Activated T-cell treated with anti-CD3 and anti-CD28 coated beads for 24 hours (primary cell): ENCODE measurements at places on chromosomes 1 and 21.

DNA sequence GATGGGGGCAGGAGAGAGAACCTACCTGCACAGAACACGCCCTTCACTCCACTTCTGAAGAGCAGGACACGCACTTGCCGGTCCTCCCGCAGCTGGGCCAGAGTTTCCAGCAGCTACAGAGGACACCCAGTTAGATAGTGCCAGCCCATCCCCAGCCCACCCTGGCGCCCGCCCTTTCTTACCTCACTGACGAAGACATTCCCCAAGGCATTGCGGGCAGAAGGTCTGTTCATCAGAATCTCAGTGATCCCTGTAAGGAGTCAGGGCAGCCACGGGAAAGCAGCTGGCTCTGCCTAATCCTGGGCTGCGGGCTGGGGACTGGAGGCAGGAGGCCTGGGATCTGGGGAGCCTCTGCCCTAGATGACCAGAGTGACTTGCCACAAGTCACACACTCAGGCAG is 10.0 kb downstream of the ECHDC2 start:
- no peak for DNase-seq

- DNase-seq = no peak
Observed at GRCh38 chr1:98410082-98410481, 251.4 kb upstream of the SNX7 start.

GRCh38 chr1:11790880-11791715 is 14.7 kb downstream of the MTHFR start:
- DNase-seq = no peak

GRCh38 chr1:27891196-27891889 is 19.0 kb downstream of the THEMIS2 start:
- DNase-seq = peak; percentile 39

DNA sequence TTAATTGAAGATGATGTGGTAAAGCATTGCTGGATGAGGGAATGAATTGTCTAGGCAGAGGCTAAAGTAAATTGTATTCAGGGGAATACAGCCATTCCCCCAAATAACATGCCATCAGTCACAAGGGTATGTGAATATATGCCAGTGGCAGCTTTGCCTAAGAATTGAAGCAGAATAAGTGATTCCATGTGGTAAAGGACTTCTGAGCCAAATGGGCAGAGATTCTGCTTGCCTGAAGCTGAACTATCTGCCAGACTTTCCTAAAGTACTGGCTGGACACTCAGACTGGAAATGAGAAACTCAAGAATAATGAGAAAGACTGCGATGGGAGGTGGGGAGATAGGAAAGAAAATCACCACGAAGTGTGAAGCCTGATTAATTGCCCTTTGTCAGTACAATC is 2.4 kb downstream of the LIX1L start:
- DNase-seq = no peak

- peak; percentile 52 for DNase-seq
Observed at GRCh38 chr1:18907021-18907916, 4.9 kb upstream of the ALDH4A1 start.

GRCh38 chr1:116290085-116290705 is 82.8 kb upstream of the ATP1A1 start:
- no peak for DNase-seq

GRCh38 chr1:160149233-160149632 is 2.2 kb upstream of the ATP1A4 start:
- no peak for DNase-seq

DNA sequence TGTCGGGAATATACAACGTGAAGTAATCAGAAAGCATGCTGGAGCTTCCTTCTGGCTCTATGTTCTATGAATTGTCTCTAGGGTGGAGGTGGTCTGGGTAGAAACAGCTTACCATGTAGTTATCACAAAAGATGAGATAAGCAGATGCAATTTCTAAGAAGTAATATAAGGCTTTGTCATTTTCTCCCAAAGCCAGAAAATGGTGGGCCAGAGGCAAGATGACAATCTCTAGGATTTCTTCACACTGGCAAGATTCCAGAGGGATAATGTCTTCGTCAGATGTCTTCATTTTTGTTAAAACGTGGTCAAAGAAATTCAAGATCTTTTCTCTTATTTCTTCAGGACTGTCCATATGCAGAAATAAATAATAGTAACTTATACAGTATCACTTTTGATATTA is 77.7 kb downstream of the ADCY10 start:
- no peak for DNase-seq

- no peak for DNase-seq
Observed at GRCh38 chr21:46477765-46478164, 19.1 kb downstream of the DIP2A start.

DNA sequence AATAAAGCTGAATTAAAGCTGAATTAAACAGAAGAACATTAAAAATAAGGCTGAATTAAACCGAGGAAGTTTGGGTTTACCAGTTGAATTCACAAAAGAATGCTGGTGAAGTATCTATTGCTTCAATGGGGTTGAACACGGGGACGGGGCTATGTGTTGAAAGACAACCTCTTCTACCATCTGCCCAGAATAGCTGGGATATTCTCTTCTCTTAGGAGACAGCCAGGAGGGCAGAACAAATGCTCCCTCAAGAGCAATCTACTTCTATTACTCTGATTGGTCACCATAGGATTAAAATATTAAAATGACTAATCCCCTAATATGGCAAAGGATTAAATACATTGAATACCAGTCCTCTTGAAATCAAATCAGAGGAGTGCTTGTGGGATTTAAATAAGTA is 68.4 kb downstream of the LPGAT1 start:
- no peak for DNase-seq

- DNase-seq = no peak
Observed at GRCh38 chr1:15796086-15796462, 11.4 kb downstream of the UQCRHL start.

- no peak for DNase-seq
Observed at GRCh38 chr1:230141797-230142607, 75.0 kb downstream of the GALNT2 start.

DNA sequence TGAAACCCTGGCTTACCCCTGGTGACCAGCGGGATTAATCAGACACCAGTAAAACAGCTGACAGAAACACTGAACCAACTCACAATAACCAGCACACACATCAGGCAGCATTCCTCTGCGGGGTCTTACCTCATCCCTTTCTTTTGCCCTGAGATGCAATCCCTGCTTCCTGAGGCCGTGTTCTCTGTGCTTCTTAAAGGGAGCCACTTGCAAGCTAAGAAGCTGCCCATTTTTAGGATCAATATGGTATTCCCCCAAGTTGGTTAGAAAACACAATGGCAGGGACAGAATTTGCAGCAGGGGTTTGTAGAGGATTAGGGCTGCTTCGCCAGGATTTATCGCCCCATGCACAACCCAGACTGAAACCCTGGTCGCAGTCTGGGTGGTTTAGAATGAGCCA is 74.7 kb upstream of the OLIG2 start:
- no peak for DNase-seq

- DNase-seq = peak; percentile 67
Observed at GRCh38 chr21:44510508-44511218, 29.3 kb downstream of the KRTAP10-1 start.

GRCh38 chr1:67572594-67573221 is 112.3 kb upstream of the GADD45A start:
- DNase-seq = no peak

GRCh38 chr1:164805399-164805798 is 246.4 kb downstream of the PBX1 start:
- DNase-seq = no peak

- DNase-seq = no peak
Observed at GRCh38 chr1:54095546-54096226, 42.3 kb downstream of the TCEANC2 start.

DNA sequence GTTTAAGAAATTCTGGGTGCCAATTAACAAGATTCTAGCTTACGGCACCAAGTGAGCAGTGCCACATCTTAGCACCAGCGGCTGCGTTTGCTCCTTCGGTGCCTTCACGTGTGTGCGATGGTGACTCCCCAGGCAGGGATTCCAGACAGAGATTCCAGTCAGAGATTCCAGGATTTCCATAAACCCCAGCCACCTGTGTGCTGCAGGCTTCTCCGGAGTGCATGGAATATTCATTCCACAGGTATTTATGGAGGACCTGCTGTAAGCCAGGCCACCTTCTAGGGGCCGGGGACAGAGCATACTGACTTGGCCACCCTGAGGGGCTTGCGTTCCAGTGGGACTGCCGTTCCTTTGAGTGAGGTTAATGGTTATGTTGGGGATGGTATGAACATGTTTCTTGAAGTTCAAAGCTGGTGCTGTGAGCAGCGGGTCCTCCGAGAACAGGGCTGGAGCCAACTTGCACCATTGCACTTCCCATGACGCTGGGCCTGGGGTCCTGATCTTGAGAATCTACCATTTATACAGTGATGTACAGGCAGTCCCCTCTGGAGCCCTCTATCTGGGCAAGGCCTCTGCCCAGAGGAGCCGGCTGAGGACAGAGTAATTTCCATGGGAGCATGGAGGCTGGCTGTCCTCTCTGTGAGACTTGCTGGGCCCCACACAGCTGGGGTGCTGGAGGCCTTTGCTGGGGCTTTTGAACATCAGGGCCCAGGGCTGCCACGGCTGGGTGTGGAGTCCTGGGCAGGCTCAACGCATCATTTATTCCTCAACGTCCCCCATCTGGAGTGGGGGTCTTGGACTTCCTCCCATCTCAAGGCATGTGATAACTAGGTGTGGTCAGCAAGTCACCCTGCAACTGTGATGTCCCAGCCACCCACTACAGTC is 58.8 kb upstream of the AJAP1 start:
- DNase-seq = no peak

- no peak for DNase-seq
Observed at GRCh38 chr1:36300526-36300925, 5.6 kb upstream of the SH3D21 start.

DNA sequence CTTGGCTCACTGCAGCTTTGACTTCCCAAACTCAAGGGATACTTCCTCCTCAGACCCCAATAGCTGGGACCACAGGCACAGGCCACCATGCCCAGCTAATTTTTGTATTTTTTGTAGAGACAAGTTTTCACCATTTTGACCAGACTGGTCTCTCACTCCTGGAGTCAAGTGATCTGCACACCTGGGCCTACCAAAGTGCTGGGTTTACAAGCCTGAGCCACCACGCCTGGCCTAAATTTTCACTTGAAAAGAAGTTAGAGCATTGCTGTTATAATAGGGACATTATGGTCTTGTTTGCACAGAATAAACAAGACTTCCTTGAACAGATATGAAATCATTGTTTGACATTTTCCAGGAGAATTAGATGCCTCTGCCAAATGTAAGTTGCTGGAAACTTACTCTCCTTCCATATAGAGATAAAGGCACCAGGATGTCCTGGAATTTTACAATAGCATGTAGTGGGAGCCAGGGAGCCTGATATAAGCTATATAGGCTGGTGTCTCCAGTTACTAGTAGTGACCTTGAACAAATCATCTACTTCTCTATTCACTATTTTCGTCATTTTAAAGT is 16.9 kb downstream of the SLC35A3 start:
- no peak for DNase-seq

GRCh38 chr1:211631168-211631567 is 44.3 kb downstream of the NEK2 start:
- no peak for DNase-seq

DNA sequence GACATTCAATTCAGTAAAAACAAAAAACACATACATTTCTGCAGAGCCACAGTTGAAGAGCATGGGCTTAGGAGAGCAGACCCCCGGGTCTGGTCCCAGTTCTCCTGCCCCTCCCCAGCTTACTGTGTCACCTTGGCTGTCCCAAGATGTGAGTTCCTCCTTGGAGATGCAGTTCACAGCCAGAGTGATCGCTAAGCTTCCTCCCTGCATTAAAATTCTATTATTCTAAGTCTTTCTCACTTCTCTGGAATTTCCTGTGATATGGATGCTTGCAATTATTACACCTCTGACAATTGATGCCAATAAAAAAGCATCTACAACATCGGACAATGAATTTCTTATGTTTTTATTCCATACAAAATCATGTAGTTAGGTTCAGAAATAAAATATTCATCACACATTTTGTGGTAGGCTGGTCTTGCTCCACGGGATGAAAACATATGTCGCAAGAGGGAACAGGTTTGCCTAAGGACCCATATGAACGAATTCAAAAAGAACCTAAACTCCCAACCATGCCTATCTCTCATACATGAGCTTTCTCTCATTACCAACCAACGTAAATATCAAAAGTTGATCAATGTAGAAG is 328.5 kb upstream of the RUNX1 start:
- DNase-seq = no peak

- no peak for DNase-seq
Observed at GRCh38 chr1:98073823-98074222, 153.0 kb upstream of the DPYD start.

DNA sequence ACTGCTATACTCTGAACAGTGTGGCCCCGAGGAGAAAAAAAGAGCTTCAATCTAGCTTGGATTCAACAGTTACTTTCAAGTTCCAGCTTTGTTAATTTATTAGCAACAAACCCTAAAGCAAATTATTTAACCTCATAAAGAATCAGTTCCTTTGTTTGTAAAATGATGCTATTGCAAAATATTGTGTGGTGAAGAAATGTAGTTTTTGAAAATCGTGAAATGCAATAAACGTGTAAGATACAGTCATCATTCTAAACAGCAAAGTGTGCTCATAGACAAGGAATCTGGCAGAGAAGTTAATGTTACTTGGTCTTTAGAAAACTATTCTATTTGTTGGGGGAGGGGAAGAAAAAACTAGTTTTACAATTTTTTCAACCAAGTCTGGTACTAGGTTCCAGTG is 297.6 kb upstream of the ADGRL4 start:
- DNase-seq = no peak

GRCh38 chr1:227910511-227911153 is 37.1 kb downstream of the WNT9A start:
- no peak for DNase-seq

DNA sequence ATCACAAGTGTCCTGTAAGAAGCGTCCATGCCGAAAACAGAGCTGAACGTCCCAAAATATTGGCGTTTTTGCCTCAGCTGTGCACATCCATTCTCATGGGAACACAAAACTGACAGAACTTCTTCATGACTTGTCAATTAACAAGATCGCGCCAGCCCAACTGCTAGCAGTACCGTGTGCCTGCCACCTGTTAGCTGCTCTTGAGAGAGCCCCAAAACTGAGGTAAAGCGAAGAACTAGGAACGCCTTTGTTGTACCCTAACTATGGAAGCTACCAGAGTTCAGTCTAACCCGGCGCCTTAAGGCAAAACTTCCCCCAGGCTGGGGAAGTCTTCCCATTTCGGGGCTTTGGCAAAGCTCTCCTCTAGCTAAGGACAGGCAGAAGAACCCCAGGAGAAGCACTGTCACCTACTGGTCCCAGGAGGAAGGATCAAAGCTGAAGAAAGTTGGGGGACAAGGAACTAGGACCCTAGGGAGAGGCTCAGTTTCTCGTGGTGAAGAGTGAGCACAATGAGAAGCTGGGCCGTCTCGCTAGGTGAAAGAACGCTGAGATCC is 719 bp downstream of the EYA3 start:
- DNase-seq = no peak

- DNase-seq = no peak
Observed at GRCh38 chr1:93490357-93490756, 42.4 kb downstream of the FNBP1L start.

GRCh38 chr1:80629304-80629837 is 1171.4 kb upstream of the ADGRL2 start:
- DNase-seq = no peak

GRCh38 chr1:155454096-155454495 is 108.5 kb downstream of the ASH1L start:
- DNase-seq = no peak

- no peak for DNase-seq
Observed at GRCh38 chr21:34105947-34106541, 32.7 kb downstream of the MRPS6 start.

GRCh38 chr1:88645886-88646285 is 38.2 kb upstream of the PKN2 start:
- no peak for DNase-seq
